ENCODE measurements at places on chromosomes 4 and X.

GRCh38 chrX:68536429-68536828 lies 37.6 kb downstream of the YIPF6 start:
- no peak for DNase-seq

GRCh38 chr4:37889849-37890800 lies 759 bp upstream of the TBC1D1 start:
- DNase-seq: no peak

DNA sequence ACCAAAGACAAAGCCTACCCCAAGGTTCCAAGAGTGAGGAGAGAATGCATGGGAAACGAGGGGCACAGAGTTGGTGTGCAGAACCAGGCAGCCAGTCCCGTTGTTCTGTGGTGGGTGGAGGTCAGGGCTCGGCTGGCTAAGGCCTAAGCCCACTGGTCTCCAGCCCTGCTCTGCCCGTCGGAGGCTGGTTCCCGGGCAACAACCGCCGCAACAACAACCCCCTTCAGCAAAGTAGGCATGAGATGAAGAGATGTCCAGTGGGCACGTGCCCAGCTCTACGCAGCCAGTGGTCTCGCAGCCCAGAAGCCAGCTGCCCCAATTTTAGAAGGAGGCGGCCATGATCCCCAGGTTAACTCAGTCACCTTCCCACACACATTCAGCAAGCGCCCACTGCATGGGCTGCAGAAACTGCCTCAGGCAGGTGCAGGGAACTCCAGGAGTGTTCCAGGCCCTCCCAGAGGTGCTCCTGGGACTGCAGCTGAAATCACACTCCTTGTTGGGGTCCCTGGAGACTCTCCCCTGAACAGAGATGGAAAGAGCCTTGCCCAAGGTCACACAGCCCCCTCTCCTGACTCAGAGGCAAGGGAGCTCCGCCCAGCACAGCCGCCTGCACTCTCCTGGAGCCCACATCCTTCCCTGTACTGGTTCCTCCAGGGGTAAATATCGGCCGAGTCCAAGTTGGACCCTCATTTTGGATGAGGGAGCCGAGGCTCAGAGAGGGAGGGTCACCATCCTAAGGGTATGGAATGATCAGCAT lies 25.4 kb upstream of the HTRA3 start:
- DNase-seq: no peak

GRCh38 chr4:38612646-38613414 lies 51.2 kb upstream of the KLF3 start:
- DNase-seq: no peak

DNA sequence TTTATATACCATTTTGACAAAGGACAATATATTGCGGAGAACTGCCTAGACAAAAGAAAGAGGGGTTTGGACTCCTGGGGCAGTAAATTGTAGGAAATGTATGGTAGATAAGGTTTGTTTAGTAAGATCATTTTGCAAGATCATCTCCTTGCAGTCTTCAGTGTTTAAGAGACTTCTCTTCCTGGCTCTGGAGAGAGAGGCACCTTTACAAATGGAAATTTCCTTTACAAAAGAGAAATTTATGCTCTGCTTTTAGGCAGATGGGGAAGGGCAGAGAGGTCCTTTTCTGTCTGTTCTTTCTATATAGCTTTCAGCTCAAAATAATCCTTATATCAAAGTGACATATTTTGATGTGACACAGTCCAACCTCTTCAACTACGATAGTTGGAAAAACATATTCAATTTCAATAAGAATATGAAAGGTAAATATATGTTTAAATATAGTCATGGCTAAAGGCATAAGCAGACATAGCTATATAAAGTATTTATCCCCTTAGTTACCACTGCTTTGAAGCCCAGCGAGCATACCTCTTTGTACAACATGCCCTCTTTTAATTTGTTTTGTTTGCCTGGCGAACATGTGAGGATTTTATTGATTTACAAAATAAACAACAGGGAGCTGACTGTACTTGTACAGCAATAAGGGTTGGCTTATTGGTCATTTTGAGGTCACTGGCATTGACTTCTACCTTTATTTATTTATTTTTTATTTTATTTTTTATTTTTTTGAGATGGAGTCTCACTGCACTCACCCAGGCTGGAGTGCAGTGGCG lies 65.2 kb downstream of the TRIM2 start:
- DNase-seq: no peak

DNA sequence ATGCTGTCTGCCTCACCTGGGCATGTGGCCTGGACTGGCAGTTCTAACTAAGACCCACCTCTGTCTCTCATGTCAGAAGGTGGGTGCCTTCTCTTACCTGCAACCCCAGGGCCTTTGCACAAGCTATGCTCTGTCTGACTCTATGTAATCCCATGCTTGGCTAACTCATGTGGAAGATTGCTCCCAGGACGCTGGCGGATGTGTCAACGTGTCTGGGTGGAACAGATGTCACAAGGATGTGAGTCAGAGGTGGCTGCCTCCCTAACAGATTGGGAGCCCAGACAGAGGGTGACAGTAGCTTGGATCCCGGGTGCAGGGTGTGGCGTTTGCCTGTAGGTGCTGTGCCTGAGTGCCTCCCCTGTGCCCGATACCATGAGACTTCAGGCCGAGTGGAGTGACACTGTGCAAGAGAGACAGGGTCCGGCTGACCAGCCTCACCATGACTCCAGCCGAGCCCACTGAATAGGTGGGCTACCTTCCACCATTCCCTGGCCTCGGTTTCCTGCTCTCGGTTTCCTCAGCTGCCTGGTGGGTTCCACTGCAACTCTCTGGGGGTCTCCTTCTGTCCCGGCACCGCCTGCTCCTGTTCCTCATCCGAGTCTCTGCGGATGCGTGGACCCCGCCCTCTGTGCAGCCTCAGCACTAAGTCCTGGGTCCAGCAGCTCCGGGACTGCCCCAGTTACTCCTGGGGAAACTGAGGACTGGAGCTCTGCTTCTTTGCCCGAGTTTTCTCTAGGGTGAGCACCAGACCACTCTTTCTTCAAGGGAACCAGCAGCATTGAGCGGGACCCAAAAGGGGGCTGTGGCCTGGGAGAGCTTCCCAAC lies 11.0 kb downstream of the SH3BP2 start:
- no peak for DNase-seq

GRCh38 chrX:69069876-69070275 lies 95.4 kb downstream of the PJA1 start:
- peak; percentile 19 for DNase-seq

GRCh38 chr4:110190249-110190648 lies 8.2 kb downstream of the ELOVL6 start:
- DNase-seq: no peak
